ENCODE measurements at places on chromosomes 11 and 22.

GRCh38 chr22:46788441-46789172 lies 26.2 kb downstream of the TBC1D22A start:
- no peak for DNase-seq

- DNase-seq, result peak; percentile 28
These were observed 737 bp downstream of the RBM4 start for GRCh38 chr11:66639066-66639813.

DNA sequence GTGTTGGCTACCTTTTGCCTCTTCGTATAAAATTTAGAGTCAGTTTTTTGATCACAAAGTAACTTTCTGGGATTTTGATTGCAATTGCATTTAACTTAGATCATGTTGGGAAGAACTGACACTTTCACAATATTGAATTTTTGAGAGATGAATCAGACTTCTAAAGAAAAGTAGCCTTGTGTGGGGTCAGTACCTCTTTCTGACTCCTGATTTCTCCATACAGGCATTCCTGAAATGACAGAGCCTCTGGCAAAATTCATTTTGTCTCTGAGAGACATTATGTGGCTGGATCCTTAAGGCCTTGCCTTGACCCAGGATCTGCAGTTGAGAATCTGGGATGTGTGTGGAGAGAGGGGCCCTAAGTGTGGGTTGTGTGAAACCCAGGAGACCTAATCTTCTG lies 37.8 kb downstream of the PPFIBP2 start:
- DNase-seq, result peak; percentile 79

- no peak for DNase-seq
These were observed 98.4 kb upstream of the B3GAT1 start for GRCh38 chr11:134510233-134511040.

- no peak for DNase-seq
These were observed 927.9 kb downstream of the BRD1 start for GRCh38 chr22:48899523-48900326.

DNA sequence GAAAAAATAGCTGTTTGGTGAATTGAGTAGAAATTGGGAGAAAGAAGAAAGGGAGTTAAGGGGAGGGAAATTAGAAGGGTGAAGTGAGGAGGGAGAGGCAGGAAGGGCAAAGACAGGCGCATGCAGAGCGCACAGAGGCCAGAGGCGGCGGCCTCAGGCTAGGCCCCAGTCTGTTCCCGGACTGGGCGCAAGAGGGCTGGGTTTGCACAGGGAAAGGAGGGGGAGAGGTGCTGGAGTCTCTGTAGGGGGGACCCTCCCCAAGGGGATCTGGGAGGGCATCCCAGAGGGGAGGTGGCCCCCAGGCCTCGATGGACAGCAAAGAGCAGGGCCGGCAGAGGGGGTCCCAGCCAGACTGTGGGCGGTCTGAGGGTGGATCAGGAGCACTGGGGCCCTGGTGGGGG lies 1.3 kb upstream of the FLRT1 start:
- no peak for DNase-seq

DNA sequence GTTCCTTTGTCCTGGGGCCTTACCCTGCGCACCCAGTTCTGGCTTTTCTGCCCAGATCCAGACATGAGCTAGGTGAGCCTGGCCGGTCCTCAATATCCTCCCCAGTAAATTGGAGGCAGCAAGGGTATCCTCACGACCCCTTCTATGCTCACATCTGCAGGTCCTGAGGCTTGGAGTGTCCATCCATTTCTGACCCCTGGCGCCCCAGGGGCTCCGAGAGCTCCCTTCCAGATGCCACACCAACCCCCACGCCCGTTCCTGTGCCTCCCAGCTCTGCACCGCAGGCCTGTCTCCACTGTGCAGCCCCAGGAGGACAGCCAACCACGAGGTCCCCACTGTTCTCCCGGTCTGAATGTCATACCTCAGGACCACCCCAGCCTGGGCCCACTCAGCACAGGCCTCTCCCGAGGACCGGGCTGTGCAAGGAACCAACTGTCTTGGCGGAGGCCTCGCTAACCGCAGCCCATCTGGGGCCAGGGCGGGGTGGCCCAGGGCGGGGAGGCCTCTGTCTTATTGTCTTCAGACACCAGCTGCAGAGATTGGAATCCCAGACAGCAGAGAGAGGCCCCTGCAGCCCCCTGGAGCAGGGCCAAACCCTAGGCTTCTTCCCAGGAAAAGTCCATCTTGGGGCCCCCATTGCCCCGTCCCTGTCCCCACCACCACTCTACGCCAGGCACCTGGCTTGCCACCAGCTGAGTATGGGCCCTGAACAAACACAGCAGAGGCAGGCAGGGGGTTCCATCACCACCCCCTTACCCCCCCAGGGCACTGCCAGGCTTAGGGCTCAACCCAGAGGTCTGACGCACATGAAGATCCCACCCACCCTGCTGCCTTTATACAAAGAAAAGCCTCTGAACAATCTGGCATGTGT lies 39.3 kb downstream of the ALX4 start:
- DNase-seq, result peak; percentile 83

GRCh38 chr11:62012451-62012831 lies 45.0 kb upstream of the FTH1 start:
- DNase-seq, result peak; percentile 21

- DNase-seq, result no peak
These were observed 246.1 kb upstream of the NARS2 start for GRCh38 chr11:78820741-78821140.

GRCh38 chr22:42397332-42398249 lies 34.6 kb downstream of the NFAM1 start:
- no peak for DNase-seq

GRCh38 chr11:43951231-43951630 lies 8.8 kb downstream of the C11orf96 start:
- DNase-seq, result no peak

Measured in fibroblast of skin of abdomen (primary cell).